ENCODE measurements at places on chromosomes 3 and 15.

DNA sequence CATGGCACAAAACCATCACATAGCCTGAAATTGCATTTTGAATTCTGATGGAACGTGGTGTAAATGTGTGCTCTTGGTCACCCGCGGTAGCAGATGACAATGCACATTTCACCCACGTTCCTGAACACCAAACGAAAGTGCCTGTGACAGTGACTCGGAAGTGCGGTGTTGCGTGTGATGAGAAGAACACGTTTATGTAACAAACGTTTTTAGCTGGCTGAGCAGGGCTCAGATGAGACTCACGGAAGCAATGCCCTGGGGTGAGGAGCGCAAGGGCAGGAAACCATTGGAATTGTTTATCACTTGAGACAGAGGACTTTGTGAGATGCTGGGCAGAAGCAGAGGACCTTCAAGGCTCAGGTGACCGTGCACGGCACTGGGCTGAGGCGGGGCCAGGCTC is 449.2 kb upstream of the CFAP20DC start:
- DNase-seq, result no peak

DNA sequence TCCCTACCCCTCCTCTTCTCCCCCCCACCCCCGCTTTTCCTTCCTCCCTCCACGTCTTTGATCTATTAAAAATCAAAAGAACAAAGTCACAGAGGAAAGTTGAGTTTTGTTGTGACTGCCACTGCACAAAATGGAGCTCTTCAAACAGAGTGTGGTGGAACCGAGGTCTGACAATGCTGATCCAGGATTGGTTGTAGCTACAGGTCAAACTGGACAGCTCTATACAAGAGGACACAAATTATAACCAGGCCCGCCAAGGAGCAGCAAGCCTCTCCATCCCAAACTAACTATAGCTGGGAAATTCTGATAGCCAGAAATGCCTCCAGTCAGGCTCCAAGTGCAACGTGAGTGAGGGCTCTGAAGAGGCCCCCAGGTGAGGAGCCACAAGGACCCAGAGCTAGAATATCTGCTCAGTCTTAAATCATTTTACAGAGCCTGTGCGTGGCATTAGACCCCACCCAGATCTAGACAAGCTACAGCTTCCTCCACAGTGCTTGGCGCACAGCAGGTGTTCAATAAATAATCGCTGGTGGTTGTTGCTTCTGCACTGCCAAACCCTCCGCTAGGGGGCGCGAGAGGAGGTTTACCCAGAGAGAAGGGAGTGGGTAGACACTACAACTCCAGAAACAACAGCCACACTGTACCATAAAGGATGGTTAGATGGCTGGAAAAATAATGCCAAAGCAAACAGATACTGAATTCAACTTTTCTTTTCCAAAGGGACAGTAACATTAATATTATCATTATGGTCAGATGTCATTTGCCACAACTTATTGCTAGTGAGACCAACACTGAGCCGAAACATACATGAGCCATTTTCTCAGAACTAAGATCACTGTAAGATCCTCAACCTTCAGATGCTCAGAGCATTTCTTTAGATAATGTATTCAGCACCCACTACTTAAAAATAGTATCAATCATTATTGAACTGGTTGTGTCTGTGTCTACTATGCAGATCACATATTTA is 44.6 kb downstream of the ZIC4 start:
- DNase-seq, result no peak

- DNase-seq, result no peak
Observed at GRCh38 chr3:142910280-142910679, 21.4 kb upstream of the PCOLCE2 start.

GRCh38 chr3:71107926-71108325 is 475.6 kb downstream of the FOXP1 start:
- DNase-seq, result no peak

Data from stimulated activated CD4-positive, alpha-beta T cell treated with anti-CD3 and anti-CD28 coated beads, Interleukin-1b, Interleukin-23, amount 100 ng/mL, for 1 hour (primary cell).